ENCODE measurements at places on chromosomes 16 and 17. TPM values are rescaled to one million over a fixed set of nuclear protein-coding genes. Genes with fewer than 3 reads are reported as not detected.

ZNF469 gene
- 0.52 TPM for total RNA-seq

LRRC37A gene
- 2.9 TPM for total RNA-seq

TRIM25 gene
- 109 TPM for total RNA-seq

CETP gene
- total RNA-seq = not detected

OR2C1 gene
- not detected for total RNA-seq

GFAP gene
- total RNA-seq = not detected

C16orf96 gene
- 0.16 TPM for total RNA-seq

PMFBP1 gene
- 1.1 TPM for total RNA-seq
